ENCODE measurements at places on chromosomes 12 and 14.
A peak's percentile ranks its signal among the peaks of the same experiment; 100 is the strongest.

GRCh38 chr12:10873378-10873777, 10.7 kb downstream of the PRH1 start:
- no peak for DNase-seq

GRCh38 chr14:102374264-102374663, 11.5 kb downstream of the TECPR2 start:
- DNase-seq: no peak

DNA sequence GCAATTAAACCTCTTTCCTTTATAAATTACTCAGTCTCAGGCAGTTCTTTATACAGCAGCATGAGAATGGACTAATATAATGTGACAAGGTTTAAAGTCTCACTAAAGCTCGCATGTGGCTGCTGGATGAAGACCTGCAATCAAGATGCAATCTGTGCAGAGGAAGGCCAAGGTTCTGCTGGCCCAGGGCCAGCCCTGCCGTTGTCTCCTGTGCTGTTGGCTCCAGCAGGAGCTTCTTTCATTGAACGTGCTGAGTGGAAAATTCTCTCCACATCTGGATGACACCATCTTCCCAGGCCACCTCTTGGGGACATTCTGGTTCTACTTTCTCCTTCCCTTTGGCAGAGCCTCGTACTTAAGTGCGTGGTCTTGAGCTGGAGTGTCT, 742.2 kb downstream of the VRK1 start:
- no peak for DNase-seq

GRCh38 chr12:105507311-105508038, 177.0 kb downstream of the C12orf75 start:
- DNase-seq: no peak

DNA sequence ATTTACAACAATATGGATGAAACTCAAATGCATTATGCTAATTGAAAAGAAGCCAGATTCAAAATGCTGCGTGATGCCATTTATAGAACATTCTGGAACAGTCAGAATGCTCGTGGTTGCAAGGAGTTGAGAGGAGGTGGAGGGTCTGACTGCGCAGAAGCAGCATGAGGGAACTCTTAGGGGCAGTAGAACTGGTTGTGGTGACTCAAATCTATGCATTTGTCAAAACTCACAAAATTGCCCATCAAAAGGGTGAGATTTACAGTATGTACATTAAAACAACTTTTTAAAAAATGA, 113.7 kb upstream of the PDZRN4 start:
- no peak for DNase-seq

DNA sequence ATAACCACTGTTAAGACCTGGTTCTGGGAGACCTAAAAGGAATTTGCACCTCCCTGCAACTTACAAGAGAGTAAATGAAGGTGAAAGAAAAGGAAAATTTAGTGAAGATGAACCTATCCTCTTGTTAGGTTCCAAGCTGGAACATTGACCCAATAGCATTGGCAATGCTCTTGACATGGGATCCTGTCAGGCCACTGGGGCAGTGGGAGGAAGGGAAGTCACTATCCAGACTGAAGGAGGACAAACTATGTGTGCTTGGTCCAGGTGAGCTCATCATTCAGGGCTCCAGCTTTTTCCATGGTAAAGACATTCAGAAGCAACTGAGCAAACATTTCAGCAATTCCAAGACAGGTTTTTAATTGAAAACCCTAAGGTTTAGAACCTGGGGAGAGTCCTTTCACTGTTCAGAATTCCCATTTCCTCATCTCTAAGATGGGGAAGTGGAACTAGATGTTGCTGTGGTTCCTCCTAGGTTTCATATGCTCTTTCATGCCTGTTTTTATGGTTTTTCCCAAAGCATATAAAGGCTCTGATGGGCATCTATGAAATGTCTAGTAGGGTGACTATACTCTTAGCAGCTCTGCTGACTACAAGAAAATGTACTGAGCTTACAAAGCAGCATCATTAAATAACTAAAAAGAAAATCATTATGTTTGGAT, 33.1 kb downstream of the MAPK1IP1L start:
- no peak for DNase-seq

- peak; percentile 68 for DNase-seq
These were observed 299.2 kb downstream of the GLT1D1 start for GRCh38 chr12:129152351-129153104.

DNA sequence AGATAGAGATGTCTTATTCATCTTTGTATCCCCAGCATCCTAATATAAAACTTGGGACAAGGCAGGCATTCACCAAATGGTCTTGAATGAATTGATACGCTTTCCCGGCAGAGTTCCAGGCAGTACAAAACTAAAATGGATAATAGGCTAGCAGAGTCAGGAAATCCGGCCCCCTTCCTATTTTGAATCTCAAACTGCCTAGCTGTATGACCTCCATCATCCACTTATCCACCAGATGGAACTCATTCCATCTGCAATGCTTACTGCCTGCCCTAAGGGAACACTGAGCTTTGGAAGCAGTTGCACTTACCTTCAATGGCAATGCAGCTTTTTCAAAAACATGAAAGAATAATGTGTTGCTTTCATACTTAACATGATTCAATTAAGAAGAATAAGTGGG, 43.4 kb downstream of the BDKRB1 start:
- DNase-seq: no peak

GRCh38 chr12:72191761-72192160, 80.4 kb upstream of the TRHDE start:
- DNase-seq: no peak

DNA sequence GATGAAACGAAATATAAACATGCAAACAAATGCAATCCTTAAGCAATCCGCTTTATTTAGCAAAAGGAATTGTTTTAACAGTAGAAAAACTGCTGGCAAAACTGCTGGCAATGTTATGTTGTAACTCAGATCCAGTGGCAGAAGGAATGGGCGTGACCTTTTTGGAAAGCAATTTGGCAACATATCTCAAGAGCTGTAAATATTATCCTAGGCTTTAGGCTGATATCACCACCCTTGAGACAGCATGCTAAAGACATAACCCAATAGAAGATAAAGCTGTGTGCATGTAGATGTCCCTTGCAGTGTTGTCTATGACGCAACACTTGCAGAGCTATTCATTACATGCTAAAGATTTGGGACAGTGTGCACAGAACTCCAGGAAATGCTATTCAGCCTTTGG, 138.5 kb downstream of the DICER1 start:
- no peak for DNase-seq

GRCh38 chr12:113609692-113610469, 138.2 kb upstream of the LHX5 start:
- no peak for DNase-seq

DNA sequence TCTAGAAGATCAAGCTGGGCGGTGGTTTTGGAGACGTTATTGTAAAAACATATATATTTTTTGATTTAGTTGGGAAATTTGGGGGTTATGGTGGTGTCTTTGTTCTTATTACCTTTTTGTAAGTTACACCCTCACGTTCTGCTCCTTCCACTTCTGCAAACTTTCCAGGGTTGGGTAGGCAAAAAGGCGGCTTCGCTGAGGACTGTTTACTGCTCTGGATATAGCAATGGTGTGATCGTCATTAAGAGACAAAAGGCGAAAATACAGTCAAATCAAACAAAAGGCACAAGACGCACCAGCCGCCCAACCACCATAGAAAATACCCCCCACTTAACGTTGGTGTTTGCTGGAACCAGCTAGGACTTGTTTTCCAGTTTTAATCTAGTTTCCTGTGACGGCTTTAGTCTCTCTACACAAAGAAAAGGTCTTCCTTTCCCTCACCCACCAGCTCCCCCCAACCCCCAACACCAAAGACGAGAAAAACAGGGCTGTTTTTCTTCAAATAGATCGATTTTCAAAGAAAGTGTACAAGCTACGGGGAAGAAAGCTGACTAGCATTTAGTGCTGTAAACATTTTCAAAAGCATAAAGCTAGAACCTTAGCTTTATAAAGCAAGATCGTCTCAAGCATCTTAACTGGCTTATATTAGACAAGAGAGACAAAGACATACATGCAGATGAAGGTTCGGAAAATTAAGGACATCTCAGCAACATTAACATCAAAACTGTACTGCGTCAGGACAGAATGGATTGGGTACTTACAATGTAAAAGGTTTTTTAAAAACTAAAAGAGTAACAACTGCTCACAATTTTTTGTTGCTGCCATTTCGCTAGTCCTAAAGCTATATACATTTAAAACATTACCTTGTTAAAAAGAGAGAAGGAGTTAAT, 2.0 kb upstream of the SETD1B start:
- peak; percentile 65 for DNase-seq

GRCh38 chr12:24113701-24114100, 164.2 kb upstream of the SOX5 start:
- DNase-seq: peak; percentile 40

DNA sequence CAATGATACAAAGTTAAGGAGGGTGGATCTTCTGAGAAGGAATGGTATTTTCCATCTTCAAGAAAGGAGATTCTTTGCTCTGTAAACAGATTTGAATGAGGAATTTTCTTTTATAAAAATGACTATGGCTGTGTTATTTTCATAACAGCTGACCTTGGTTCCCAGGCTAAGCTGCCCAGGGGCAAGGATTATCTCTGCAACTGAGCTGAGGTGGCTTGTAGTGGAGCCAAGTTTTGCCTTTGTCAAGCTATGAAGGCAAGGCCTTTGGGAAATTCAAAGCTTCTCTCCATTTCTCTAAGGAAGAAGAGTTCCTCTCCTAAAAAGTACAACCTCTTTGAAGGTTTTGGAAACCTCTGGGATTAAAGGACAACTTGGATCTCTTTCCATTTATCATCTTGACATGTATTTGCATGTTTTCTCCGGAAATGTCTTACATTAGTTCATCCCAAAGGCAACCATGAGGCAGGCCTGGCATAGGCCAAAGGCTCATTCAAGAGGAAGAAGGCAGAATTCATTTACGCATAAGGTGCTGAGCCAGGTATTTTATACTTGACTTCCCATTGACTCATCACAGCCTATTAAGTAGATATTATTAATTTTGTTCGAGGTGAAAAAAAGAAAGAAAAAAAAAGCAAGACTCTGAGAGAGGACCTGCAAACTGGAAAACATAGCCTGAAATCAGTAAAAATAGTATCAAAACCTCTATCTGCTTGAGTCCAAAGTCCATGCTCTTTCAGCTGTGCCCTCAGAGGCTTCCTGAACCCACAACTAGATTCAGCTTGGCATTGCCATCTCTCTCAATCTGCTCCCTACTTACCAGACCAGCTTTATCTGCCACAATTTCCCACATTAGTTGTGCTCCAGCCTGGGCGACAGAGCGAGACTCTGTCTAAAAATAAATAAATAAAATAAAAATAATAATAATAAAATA, 24.0 kb upstream of the CKAP4 start:
- no peak for DNase-seq

- DNase-seq: no peak
These were observed 50.7 kb downstream of the ZC3H14 start for GRCh38 chr14:88613552-88614010.

- no peak for DNase-seq
These were observed 153.9 kb upstream of the AVPR1A start for GRCh38 chr12:63304887-63305316.

GRCh38 chr12:68805592-68806120, 2.3 kb upstream of the MDM2 start:
- no peak for DNase-seq

DNA sequence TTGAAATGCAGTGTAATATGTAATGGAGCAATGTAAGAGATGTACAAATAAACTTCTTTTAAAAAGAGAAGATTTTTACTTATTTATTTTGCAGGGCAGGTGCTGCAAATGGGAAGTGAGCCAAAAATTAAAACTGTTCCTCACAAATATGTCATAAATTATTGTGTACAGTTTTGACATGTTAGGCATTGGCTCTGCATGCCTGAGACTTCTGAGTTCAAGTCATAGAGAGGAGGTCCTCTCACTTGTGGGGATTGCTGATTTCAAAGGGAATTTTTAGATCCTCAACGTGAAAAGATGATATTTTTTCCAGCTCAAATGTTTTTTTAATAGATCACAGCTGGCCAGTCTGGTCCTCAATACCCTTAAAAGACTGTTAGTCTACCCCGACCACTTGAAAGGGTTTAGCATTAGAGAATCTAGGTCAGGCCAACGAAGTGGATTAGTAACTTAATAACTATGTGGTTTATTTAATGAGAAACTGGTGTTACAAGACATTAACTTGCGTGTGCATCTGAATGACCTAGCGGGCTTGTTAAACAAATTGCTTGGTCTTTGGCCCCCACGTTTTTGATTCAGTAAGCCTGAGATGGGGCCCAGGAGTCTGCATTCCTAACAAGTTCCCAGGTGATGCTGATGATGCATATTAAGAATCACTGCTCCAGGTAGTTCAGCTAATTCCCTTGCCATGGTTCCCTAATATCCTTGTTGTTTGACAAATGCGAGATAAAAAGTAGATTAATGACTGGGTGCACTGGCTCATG, 30.9 kb upstream of the WDR89 start:
- DNase-seq: no peak

- no peak for DNase-seq
These were observed 497.4 kb downstream of the NPAS3 start for GRCh38 chr14:33435911-33436689.

DNA sequence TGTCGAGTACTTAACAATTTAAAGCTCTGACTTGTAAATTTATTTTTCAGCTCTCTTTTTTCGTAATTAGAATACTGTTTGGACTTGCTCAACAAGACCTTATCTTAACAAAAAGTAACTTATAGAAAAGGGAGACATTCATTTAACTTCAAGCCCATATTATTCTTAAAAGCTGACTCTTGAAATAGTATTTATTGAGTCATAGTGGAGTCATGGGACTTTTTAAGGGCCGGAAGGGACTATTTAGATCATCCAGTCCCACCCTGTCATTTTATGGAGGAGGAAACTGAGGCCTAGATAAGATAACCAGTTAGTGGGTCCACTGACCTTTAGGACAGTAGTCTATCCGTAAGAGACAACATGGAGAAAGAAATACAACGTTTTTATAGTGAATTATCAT, 1.5 kb downstream of the RAP1B start:
- no peak for DNase-seq

- DNase-seq: peak; percentile 95
These were observed 577.9 kb upstream of the TBX3 start for GRCh38 chr12:115261691-115262398.

GRCh38 chr14:54976316-54976715, 50.6 kb downstream of the WDHD1 start:
- no peak for DNase-seq

DNA sequence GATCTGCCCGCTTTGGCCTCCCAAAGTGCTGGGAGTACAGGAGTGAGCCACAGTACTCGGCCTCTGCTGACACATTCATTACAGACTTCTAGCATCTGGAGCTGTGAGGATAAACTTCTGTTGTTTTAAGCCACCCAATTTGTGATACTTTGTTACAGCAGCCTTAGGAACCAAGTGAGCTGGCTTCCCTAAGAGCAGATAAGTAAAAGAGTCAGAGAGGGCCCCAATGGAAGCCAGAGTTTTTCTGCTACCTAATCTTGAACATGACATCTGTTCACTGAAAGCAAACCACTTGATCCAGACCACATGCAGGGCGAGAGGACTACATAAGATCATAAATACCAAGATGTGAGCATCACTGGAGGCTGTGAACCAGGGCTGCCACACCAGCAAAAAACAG, 3.7 kb upstream of the MAPKAPK5 start:
- peak; percentile 12 for DNase-seq

- DNase-seq: no peak
These were observed 153.0 kb upstream of the DIO3 start for GRCh38 chr14:101408077-101408831.

GRCh38 chr12:117818400-117818799, 150.4 kb downstream of the KSR2 start:
- no peak for DNase-seq

Measured in mesendoderm (in vitro differentiated cells).